ENCODE measurements at places on chromosomes 2 and 18.

DNA sequence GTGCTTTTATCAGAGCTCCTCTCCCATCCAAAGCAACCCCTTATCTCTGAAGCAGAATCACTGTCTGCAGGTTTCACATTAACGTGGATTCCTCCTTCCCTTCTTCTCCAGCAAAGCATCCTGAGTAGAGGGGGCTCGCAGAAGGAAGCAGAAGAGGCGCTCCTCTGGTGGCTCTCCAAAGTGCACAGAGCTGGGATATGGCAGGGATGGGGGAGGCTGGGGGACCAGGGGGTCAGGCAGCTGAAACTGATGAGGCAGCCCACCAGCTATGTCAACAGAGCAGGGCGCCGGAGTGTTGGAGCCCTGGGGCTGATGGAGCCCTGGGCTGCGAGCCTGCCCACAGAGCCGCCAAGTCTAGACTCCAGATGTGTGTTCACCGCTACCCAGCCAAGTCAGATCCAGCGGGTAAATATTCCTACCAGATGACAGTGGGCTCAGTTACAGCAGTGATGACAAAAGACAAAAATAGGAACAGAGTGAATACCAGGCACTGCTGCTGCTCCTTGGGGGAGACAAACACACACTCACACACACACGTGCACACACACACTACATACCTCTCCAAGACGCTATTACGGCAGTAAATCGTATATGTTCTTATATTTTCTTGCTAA, 678.3 kb upstream of the ID2 start:
- no peak for DNase-seq

DNA sequence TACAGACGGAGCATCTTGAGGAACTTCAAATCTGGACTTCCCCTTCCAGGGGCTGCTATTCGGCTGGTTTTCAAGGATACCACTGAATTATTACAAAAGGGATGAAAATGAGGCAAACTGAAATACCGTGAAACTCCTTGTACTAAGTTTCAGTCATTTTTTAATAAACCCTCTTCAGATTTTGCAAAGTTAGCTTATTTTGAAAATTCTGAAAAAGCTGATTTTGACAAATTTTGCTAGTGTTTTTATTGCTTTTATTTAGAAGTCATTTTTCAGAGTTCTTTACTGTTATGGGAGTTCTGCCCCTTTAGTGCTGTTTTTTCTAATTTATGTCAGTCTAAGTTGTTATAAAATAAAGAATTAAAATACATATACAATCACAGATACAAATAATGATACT, 390.4 kb upstream of the VRK2 start:
- no peak for DNase-seq

DNA sequence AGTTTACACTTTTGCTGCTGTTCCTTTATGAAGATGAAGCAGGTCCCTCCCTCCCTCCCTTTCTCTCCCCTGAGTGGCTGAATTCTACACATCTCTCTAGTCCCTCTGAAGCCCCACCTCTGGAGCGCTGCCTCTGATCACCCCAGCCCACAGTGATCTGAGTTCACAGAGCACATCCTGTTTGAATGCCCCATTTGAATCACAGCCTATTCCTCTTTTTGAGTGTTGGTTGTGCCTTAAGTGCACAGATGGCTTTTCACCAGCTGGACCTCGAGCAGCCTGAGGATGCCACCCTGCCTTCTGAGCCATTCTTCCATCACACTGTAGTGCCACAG, 87.1 kb downstream of the ITGB1BP1 start:
- DNase-seq, result no peak

GRCh38 chr2:201072201-201072530, 365 bp downstream of the NDUFB3 start:
- DNase-seq, result peak; percentile 45

GRCh38 chr18:62637807-62638687, 77.3 kb upstream of the PHLPP1 start:
- DNase-seq, result peak; percentile 24

- DNase-seq, result no peak
Measured at GRCh38 chr2:172596776-172597175, 40.9 kb downstream of the PDK1 start.

DNA sequence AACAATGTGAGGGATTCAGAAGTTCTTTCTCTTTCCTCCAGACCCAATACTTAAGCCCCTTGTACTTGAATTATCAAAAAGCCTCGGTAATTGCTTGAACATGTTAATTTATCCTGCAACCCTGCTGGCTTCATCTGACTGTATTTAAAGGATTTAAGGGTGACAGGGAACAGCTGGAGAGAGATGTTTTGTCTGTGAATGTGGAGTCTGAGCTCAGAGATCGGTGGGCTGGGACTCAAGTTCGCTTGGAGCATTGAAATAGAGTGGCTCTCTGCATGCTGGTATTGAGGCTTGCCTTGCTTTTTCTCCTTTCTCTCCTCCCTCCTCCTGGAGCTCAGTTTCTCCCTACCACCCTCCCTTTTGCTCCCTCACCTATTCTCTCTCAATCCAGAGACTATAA, 73.6 kb downstream of the BOD1L2 start:
- DNase-seq, result no peak

DNA sequence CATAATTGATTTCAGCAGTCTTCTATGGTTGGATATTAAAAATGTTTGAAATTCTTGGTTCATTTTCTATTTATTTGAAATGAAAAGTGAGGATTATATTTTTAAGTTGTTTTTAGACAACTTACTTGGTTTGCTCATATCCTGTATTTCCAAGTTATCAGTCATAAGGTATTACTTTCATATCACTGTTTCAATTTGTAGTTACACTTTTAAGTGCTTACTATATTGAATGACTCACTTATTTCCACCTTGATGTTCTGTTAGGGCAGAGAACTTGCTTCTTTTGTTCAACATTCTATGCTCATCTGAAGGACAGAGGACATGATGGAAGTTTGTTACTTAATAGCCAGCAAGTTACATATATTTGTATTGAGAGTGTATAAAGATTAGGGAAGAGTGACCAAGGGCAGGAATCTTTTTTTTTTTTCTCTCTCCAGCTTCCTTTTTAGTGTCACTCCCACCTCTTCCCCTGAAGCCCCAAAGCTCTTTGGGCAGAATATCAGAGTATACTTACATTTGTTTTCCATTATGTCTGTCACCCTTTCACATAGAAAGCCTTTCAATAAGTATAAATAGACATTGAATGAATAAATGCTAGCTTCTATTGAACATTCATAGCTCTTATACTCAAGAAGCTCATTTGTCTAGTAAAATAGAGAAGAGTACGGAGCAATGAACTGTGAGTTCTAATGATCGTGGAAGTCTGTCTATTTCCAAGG, 28.1 kb downstream of the PIK3C3 start:
- DNase-seq, result no peak

GRCh38 chr18:2990956-2991640, 21.8 kb downstream of the LPIN2 start:
- no peak for DNase-seq

GRCh38 chr2:176193048-176193447, 4.6 kb downstream of the HOXD1 start:
- DNase-seq, result no peak

DNA sequence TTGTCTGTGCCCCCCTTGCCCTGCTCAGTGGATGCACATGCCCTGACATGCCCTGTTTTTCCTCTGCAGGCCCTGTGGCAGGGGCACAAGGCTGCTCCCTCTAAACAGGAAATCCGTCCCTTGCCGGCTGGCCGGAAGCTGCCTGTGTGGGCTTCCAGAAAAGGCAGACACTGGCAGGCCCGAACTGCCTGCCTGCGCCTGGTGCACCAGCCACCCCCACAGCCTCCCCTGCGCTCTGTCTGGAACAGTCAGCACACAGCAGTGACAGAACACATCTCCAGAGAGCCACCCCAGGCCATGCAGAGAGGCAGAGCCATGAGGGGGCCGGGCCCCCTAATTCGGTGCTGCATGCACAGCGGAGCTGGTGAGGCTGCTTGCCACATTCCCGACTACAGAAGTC, 33.5 kb downstream of the LOXHD1 start:
- no peak for DNase-seq

- DNase-seq, result no peak
Measured at GRCh38 chr18:57008001-57008686, 138.7 kb upstream of the BOD1L2 start.

DNA sequence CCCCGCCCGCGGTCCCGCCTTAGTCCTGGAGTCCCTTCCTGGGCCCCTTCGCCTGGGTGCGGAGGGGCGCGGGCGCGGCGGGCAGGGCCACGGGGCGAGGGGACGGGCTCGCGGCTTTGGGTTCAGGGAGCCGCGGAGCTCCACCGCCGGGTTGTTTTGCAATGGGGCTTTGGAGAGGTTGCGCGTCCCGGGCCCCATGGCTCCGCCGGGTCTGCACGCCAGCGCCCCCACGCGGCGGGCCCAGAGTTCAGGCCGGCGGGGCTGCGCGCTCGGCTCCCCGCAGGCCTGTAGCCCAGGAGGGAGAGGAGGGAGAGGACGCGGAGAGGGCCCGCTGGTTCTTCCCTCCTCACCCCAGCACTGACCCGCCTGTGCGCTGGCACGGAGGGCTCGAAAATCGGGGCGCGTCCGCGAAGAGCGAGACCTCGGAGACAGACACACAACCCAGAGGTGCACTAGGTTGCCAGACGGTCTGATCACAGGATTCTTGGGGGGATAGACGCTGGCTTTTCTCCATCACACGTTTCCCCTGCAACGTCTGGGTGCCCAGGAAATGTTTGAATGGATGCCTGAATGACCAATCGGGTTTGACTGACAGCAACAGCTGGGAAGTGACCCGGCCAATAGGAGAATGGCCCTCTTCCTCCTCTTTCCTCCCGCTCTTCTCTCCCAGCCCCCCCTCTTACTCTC, 4.9 kb upstream of the SIX2 start:
- no peak for DNase-seq

DNA sequence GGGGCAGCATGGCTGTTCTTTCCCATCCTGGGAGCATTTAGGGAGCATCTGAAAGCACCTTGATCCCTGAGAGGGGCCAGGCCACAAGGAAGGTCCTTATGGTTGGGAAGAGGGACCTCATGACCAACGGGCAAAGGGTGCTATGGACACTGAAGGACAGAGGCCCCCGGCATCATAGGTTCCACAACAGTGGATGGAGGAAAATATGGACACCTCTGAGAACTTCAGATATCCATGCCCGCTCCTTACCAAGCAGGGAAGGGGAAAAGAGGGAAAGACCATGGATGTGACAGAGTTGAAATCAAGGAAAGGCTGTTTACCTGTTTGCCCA, 94.1 kb upstream of the MGAT4A start:
- DNase-seq, result no peak

DNA sequence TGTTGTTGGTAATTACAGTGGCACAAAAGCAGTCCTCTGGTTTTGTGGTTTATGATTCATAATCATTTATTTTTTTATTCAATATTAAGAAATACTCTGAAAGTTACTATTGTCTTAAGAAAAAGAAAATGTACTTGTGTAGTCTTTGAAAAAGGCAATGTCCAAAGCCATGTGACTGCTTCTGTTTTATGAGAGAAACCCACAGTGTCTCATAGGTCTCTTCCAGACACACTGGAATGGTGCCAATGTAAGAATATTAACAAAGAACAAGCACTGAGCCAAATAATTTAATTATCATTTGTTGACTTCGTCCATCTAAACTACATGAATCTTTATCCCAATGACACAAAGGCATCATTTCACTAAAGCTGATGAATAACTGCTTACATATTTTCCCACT, 62.5 kb downstream of the RPRM start:
- DNase-seq, result no peak

- DNase-seq, result no peak
Measured at GRCh38 chr18:3321133-3321812, 59.3 kb downstream of the MYL12B start.

GRCh38 chr2:15940661-15941480, 521 bp downstream of the MYCN start:
- DNase-seq, result no peak

GRCh38 chr2:63571291-63571690, 17.0 kb downstream of the WDPCP start:
- DNase-seq, result no peak

DNA sequence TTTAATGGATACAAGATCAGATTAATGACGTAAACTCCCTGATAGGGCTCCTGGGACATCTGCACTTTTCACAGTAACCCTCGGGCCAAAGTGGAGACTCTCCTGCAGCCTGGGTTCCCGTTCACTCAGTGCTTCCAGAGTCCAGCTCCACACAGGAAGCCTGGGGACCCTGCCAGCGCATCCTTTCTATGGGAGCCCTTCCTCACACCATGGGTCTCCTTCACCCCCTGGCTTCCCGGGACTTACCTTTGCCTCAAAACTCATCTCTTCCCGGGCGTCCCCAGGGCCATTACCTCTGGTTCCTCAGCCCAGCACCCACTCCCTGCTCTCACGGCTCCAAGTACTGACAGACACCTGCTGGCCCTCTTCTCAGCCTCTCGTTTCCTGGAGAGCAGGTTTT, 40.7 kb upstream of the KLF11 start:
- DNase-seq, result no peak

- no peak for DNase-seq
Measured at GRCh38 chr2:41502752-41503151, 545.1 kb upstream of the PKDCC start.

DNA sequence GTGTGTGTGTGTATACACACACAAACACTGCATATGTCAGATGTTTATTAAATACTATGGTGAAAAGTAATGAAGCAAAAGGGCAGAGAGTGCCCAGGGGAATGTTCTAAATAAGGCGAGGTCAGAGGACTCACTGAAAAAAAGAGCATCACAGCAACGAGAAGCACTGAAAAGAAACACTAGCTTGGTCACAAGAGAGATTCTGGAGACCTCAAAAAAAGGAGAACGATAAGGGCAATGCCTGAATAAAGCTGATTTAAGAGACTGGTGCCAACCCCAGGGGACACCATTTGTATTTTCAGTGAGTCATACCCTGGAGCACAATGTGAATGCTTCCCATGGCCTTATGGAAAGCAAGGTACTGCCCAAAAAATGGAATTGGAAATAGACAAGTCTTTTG, 14.5 kb downstream of the SLC40A1 start:
- DNase-seq, result no peak

DNA sequence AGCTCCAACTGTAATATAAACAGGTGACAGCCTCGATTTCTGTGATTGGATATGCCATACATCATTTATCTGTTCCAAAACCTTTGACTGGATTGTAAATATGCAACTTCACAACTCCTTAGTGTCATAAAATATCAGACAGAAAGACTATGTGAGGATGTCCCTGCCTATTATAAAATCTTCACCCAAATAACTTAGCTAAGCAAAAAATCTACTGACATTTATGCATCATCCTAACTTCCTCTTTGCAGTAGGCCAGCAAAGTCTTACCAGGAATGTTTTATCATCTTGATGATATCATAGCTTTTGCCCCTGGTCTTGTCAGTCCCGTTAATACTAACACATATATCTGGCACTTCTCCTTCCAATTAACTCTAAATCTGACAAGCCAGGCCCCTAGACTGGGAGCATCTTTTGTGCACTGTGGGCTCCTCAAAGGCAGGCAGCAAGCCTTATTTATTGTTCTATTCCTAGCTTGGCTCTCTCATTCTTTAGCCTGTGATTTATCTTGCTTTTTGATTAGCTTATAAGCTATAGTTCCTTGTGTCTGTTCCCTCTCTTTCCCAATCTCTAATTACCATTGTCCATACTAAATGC, 356.5 kb upstream of the HNMT start:
- no peak for DNase-seq

GRCh38 chr2:105042189-105042588, 4.3 kb downstream of the MRPS9 start:
- no peak for DNase-seq

- no peak for DNase-seq
Measured at GRCh38 chr2:208463721-208464120, 57.1 kb downstream of the PTH2R start.

All from NCI-H1930 (cell line).